Left kidney (tissue), 8 donors: ENCODE measurements at places on chromosomes 7 and 10. TPM values are rescaled to one million over a fixed set of nuclear protein-coding genes. Genes with fewer than 3 reads are reported as not detected.

DNA sequence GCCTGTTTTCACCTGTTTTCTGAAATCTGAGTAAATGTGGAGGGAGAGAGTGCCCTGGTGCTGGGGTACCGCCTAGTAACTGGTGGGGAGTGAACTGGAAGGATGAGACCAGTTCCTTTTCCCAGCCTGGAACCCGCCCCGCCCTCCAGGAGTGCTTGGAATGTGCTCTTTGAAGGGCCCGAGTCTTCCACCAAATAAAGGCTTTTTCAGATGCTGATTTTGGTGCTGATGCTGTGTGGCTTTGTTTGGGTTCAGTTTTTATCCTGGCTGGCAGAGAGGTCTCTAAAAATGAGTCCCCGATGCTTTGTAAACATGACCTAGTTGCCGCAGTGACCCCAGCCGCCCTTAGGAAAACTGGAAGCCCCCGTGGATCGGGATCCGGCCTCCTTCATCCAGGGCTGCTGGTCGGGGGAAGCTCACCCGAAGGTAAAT is 25.9 kb downstream of the FOXK1 start:
- DNase-seq: no peak

- DNase-seq: no peak
These were observed 47.6 kb downstream of the FZD1 start for GRCh38 chr7:91311839-91312238.

TAS2R41 gene
- polyA plus RNA-seq: not detected

GRCh38 chr7:24923172-24923865 is 56.7 kb downstream of the OSBPL3 start:
- DNase-seq: no peak

DNA sequence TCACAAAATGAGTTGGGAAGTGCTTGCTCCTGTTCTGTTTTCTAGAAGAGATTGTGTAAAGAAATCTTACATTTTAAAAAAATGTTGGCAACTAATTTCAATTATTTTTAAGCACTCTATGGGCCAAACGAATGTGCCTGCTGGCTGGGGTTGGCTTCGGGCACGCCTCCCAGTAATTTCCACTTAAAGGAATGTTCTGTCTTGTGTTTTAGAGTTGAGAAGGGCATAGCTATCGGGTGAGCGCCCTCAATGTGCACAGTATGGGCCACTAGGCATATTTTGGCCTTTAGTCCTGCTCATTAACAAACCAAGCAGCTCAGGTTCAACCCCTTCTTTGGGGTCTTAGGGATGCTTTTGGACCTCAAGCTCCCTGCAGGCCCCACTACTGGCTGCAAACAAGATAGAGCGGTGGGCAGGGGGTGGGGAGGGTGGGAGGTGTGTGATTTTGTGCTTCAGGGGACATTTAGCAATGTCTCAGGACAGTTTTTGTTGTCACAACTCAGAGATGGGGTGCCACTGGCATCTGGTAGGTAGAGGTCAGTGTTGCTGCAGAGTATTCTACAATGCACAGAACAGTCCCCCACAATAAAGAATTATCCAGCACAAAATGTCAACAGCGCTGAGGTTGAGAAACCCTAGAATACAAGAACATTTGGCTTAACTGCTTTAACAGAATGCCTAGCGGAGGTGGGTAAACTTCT is 40.7 kb downstream of the TACC2 start:
- DNase-seq: no peak

PRKCQ gene
- 16.5 TPM for polyA plus RNA-seq

DNA sequence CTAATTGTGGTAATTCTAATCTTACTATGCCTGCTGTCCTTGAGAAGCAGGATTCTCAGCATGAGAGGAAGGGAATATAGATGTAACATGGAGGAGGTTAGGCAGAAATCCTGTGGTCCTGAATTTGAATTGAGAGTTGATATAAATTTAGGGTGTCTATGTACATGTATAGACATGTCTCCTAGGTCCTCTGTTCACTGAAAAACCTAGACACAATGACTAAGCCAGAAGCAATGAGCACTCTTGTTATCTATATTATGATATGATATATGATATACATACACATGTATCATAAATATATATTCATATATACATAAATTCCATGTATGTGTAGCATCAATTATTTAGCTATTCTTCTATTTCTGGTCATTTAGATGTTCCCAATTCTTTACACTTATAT is 173.3 kb upstream of the MKLN1 start:
- no peak for DNase-seq

DNA sequence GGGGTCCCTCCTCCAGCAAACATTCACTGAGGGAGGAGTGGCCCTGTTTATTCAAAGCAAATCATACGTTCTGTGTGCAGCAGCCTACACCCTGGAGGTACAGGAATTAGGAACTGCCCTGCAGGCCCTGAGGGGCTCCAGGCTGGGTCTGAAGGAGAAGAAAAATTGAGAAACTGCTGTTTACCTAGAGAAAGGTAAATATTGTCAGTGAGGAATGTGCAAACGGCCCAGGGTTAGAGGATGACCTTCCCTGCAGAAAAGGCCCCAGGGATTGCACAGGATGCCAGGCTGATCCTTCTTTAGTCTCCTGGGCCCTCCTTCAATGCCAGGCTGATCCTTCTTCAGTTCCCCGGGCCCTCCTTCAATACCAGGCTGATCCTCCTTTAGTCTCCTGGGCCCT is 5.7 kb downstream of the CALML5 start:
- DNase-seq: no peak

DNA sequence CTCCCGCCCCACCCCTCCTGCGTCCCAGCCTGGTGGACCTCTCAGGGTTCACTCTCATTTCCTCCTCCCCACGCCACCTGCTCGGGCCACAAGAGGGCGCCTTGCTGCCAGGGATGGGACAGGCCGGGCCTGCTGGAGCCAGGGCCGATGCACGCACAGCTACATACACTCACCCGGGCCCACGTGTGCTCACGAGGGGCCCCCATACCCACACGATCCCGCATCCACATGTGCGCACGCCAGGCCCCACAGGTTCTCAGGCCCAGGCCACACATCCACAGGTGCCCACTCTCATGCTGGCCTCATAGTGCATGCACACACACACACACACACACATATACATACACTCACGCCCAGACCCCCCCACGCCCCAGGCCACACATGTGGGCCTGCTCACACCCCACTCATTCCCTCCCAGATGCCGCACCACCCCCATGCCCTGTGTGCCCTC is 68.6 kb downstream of the LHPP start:
- DNase-seq: peak; percentile 79

- no peak for DNase-seq
These were observed 50.2 kb upstream of the C10orf120 start for GRCh38 chr10:122749886-122750285.

DNA sequence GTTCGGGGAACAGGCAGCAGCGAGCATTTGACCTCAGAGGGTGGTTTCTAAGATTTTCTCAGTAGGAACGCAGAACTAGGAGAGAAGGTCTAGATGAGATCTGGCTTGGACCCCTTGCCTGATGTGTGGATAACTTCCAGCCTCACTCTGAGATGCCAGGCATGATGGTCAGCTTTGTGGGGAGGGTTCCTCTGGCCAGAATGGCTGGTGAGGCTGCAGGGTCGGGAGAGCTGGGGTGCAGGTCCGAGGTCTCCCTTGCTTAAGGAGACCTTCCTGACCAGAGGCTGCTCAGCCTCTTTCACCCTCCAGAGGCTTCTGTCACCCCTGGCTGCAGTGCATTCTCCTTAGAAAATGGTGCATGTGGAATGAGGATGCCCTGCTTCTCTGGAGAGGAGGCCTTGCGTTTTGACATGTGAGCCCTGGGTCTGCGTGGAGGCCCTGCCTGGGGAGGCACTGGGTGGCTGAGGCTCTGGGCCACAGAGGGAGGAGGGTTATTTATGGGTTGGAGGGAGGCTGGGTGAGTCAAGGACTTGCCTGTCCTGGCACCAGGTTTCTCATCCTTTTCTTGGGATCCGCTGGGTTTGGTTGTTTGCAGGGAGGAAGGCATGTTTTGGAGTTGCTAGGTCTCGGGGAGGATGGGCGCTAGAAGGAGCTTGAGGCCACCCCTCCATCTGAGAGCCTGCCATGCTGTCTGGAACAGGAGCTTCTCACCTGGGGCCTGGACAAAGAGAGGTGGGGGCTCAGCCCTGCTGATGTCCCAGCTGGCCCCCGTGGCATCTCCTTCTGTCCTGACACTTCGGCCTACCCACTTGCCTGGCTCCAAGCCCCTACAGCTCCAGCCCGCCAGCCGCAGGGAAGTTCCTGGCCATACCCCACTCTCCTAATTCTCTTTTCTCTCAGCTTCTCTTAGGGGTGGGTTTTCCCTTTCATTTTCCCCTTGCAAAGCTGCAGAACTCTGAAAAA is 3.9 kb downstream of the FAM241B start:
- DNase-seq: no peak

- no peak for DNase-seq
These were observed 14.3 kb upstream of the NPM3 start for GRCh38 chr10:101797403-101798059.

GRCh38 chr7:92904244-92905131 is 68.1 kb upstream of the CDK6 start:
- DNase-seq: no peak

EFCAB10 gene
- 2.2 TPM for polyA plus RNA-seq

- peak; percentile 57 for DNase-seq
These were observed 433.6 kb upstream of the GALNT17 start for GRCh38 chr7:70698219-70698832.

- DNase-seq: no peak
These were observed 36.1 kb downstream of the KCNMA1 start for GRCh38 chr10:77601488-77601887.

- no peak for DNase-seq
These were observed 54.6 kb downstream of the BPGM start for GRCh38 chr7:134701272-134701671.

DNA sequence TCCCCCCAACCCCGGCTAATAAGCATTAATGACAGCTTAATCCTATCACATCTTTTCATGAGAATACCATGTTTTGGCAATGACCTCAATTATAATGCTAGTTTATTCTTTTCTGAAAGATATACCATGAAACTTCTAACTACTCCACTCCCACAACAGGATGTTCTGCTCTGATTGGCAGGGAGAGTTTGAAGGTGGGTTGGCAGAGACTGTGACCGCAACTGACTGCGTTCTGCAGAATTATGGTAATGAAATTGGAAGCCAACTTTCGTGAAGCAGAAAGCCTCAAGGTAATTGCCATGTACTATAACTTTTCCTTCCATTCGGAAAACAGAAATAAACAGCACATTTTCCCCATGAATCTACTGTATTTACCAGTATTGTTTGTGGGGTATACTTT is 288.2 kb upstream of the SEMA3D start:
- DNase-seq: no peak

- DNase-seq: no peak
These were observed 213.0 kb upstream of the INHBA start for GRCh38 chr7:41915871-41916270.

- peak; percentile 69 for DNase-seq
These were observed 182.1 kb downstream of the ZMYND11 start for GRCh38 chr10:317271-317769.

UPK3BL1 gene
- polyA plus RNA-seq: 23.5 TPM

WNT16 gene
- 0.07 TPM for polyA plus RNA-seq

GRCh38 chr10:44979281-44980191 is 927 bp upstream of the DEPP1 start:
- DNase-seq: no peak

GRCh38 chr7:110922906-110923305 is 168.0 kb upstream of the LRRN3 start:
- DNase-seq: no peak

ATOH7 gene
- 1.7 TPM for polyA plus RNA-seq

WBP1L gene
- 41.7 TPM for polyA plus RNA-seq

- DNase-seq: no peak
These were observed 5.8 kb downstream of the MLXIPL start for GRCh38 chr7:73618538-73618937.
